H7 (cell line): ENCODE measurements at places on chromosomes 6 and 20. TPM values are rescaled to one million over a fixed set of nuclear protein-coding genes. Genes with fewer than 3 reads are reported as not detected.

GRCh38 chr6:124793398-124793797 is 168.8 kb upstream of the RNF217 start:
- no peak for DNase-seq

GRCh38 chr20:23867152-23867776 is 12.3 kb downstream of the CST5 start:
- DNase-seq: no peak

The RFX6 gene
- not detected in 2 replicates for total RNA-seq

The PGBD1 gene
- 6.3 and 6.8 TPM in 2 replicates for total RNA-seq

The ANKRD6 gene
- 6.2 and 10.5 TPM in 2 replicates for total RNA-seq

The ZNF334 gene
- 3.9 and 9.1 TPM in 2 replicates for total RNA-seq
